ENCODE measurements at places on chromosomes 2 and 18.

GRCh38 chr2:23901966-23902846 lies 24.7 kb downstream of the ATAD2B start:
- no peak for DNase-seq

DNA sequence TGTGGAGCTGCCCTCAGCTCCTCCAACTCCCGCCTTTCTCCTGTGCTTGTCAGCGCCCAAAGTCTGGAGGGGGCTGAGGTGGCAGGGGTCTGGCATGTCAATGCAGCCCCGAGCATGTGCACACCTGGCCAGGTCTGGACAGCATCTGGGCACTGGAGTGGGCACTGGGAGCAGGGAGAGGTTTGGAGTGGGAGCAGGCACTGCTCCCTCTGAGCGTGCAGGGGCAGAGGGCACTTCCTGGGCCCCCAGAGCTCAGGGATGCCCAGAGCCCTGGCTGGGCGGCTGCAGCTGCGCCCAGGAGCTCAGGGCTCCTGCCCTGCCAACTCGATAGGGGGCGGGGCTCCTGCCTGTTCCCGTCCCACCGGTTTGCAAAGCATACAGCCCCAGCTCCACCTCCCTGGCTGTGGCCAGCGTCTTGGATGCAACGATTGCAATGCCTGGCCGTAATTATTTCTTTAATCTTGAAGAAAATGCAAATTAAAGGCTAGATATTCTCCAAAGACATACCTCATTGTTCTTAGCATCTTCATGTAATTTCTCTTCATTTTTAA lies 57.4 kb upstream of the LDAH start:
- no peak for DNase-seq

- DNase-seq, result no peak
These were observed 29.2 kb downstream of the MCFD2 start for GRCh38 chr2:46886268-46887027.

GRCh38 chr18:50076277-50076676 lies 118.7 kb downstream of the MYO5B start:
- DNase-seq, result no peak
